T-helper 2 cell treated with Interferon-gamma antibody and Interleukin-4, amounts not matched to agents 5 μg/mL and 100 μg/mL, for 36 hours (primary cell): ENCODE measurements at places on chromosomes 7 and 10.

DNA sequence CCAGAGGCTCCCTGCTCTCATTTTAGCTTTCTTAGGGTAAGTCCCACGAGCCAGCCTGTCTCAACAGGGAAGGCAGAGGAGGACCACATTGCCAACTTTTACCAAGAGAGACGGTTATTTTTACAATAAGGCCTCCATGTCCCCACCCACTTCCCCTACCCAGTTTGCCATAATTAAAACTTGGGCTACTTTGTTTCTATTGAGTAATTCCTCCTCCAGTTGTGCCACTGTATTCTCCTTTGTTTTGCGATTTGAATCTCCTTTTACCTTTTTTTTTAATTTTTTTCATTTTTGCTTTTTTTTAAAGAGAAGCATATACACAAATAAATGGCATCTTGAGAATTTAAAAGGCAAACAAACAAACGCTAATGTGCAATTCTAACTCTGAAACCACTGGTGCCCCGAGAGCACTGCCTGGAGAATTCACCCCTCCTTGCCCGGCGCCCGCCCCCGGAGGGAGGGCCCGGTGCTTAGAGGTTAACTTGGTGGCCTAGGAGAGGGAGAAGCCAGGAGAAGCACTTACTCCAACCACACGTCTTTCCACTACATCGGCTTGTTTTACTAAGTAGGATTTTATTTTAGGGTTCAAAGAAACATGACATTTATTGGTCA is 282.3 kb downstream of the USP6NL start:
- DNase-seq: no peak

GRCh38 chr10:125076121-125076825 is 84.1 kb downstream of the CTBP2 start:
- no peak for DNase-seq

DNA sequence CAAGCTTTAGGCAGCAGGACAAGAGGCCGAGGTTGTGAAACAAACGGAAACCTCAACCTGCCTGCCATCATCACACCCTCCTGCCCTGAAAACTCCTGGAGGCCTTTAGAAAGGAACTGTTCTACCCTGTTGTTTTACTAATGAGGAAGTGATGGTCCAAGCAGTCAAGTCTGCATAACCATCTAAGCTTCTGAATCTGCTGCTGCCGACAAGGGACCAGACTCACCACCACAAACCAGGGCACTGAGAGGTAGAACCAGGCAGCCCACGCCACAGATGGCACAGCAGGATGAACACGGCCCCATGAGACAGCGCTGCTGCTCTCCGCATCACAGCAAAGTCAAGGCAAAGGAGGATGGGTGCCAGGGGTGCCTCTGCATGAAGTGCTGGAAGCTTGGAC is 209.4 kb downstream of the CELF2 start:
- DNase-seq: no peak

DNA sequence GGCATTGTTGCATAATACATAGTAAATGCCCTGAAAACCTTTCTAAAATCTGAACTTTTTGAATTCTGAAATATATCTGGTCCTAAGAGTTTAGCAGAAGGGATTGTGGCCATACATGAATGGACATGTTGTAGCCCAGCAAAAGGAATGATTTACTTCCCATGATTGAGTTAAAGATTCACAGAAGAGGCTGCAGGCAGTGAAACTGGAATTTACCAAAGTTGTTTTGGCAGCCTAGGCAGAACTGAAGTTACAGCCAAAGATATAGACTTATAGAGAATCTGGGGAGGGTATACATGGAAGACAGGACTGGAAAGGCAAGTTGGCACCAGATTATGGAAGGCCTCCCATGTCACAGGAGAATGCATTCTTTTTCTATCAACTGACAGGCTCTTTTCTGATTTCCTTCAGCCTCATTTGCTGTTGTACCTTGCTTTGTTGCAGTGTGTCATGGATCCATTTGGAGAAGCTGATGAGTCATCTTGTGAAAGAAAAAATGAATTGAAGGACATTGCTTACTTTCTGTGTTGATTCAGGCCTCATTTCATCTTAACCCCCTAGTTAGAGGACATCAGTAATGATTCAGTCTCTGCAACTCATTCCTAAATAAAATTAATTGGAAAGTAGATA is 356.2 kb upstream of the LRGUK start:
- no peak for DNase-seq

DNA sequence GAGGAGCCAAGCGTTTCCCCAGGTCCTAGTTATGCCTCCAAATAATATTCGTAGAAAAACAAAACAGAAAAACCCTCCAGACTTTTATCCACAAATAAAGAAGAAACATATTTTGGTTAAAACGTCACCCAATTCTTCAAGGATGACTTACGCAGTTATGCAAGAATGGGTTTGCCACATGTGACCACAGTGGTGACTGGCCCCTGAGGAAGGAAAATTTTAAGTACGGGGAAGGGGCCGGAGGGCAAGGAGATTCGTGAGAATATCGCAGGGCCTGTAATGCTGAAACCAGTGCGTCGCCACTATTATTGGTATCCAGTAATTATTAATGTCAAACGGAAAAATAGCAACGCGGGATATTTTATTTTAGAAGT is 537 bp upstream of the MRPS24 start:
- DNase-seq: peak; percentile 21

DNA sequence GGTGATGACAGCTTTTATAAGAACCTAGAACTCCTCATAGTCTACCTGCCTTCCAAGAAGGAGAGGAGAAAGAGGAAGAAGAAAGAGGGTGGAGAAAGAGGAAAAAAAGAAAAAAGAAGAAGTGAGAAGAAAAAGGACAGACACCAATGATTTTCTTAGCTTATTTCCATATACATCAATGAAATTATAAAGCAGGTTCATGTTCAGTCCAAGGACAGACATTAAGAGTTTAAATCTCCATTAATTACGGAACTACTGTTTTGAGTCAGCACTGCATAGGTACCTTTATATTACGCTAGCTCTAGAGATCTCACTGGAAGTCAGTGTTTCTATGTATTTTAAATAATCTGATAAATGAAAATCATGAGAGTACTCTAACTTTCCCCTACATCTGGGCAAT is 309.0 kb upstream of the HGF start:
- no peak for DNase-seq

GRCh38 chr10:77253147-77253545 is 384.5 kb downstream of the KCNMA1 start:
- no peak for DNase-seq

DNA sequence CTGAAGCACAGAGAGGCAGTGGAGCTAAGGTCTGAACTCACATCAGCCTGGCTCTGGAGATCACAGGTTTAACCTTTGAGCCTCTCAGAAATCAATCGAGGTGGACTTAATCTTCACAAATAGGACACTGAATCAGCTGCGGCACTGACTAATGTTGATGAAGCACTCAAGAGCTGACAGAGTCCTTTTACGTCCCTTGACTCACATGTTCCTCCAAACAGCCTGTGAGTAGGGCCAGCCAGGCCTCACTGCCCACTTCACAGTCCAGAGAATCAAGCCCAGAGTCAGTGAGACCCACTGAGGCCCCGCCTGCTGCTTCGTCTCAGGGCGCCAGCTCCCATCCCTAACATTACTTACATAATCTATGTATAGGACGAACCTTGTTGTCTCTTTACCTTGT is 63.1 kb downstream of the TNS3 start:
- no peak for DNase-seq

DNA sequence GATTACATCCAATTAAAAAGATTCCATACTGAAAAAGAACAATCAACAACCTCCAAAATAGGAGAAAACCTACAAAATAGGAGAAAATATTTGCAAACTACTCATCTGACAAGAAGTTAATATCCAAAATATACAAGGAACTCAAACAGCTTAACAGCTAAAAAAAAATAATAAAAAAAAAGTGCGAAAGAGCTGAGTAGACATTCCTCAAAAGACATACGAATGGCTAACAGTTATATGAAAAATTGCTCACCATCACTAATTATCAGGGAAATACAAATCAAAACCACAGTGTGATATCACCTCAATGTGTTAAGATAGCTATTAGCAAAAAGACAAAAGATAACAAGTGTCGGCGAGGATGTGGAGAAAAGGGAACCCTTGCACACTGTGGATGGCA is 450.3 kb downstream of the PHTF2 start:
- no peak for DNase-seq

GRCh38 chr10:51743146-51743545 is 43.8 kb upstream of the CSTF2T start:
- no peak for DNase-seq
